ENCODE measurements at places on chromosomes 6 and 20. TPM values are rescaled to one million over a fixed set of nuclear protein-coding genes. Genes with fewer than 3 reads are reported as not detected.
A peak's percentile ranks its signal among the peaks of the same experiment; 100 is the strongest.

- peak; percentile 47 for ATAC-seq
Measured at GRCh38 chr6:28648878-28649375, 123.2 kb downstream of the GPX5 start.

DNA sequence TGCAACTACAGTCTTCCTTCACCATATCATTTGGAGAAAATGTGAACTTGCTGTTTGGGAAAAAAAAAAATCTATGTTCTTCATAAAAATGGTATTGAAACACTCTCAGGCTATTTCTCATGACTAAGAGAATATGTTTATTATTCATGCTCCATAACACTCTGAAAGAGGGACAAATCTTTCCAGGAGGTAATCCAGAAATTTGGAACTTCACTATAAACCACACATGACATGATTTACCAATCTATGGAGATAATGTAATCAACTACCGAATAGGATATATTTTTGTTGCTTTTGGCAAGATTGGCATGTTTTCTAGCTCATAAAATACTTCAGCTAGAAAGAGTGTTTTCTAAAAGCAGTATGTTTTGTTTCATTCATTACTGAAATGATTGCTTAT is 56.3 kb downstream of the THEMIS start:
- no peak for ATAC-seq

The ENPP5 gene
- 2.6 TPM for total RNA-seq

The SAMD5 gene
- total RNA-seq = 3.6 TPM

The TBCC gene
- 28.5 TPM for total RNA-seq

DNA sequence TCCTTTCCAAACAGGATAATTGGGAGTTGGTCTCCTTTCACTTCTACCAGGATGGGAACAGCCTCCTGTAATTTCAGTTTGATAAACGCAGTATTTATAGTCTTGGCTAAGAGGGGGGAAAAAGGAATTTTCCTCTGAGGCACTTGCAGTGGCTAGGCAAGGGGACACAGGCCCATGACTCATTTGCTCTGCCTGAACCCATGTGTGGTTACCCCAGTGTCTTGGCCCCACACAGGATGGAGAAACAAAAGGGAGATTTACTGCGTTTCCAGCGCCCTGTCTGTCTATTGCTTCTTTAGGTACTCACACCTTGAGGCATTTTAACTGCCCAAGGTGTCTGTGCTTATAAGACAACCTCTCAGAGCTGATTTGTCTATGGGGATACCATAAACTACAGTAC is 74.8 kb upstream of the NEDD9 start:
- no peak for ATAC-seq

The PSORS1C1 gene
- 0.33 TPM for total RNA-seq
